Nucleus accumbens (tissue), 56 donors: ENCODE measurements at places on chromosomes 12 and 14.

GRCh38 chr12:21528953-21529352, 2.9 kb downstream of the SPX start:
- DNase-seq, result no peak

GRCh38 chr14:102541771-102542170, 32.2 kb upstream of the ANKRD9 start:
- no peak for DNase-seq

DNA sequence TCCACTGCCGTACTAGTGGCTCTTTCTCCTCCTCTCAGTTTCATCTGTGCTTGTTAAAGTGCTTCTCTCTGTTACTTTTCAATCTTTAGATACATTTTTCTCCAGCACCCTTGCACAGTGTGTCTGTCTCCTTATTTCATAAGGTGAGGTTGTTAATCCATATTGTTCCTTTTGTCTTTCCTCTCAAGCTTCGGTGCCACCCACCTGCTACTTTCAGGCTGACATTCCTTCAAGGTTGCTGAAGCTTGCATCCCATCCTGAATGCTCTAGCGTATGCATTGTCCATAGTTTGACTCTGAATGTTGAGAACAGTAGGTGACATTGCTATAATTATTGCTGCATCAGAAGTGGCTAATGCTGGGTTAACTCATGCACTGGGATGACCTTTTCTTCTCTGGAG, 20.6 kb downstream of the TUNAR start:
- no peak for DNase-seq

DNA sequence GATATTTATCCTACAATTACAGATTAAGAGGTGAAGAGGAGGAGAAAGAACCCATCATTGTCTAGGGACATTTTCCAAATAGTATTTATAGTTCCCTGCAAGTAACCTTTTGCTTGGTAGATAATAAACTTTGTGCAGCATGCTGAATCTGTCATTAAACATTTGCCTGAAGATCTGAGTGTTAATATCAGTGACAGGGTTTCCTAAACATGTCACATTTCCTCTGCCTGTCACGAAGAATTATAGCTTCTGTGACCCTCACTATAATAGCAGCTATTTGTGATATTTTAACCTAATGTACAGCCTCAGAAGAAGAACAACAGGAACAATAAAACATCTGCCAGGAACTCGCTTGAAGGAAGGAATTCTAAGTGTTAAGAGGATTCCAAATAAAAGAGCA, 350.3 kb downstream of the GXYLT1 start:
- no peak for DNase-seq

GRCh38 chr12:70627677-70628076, 9.6 kb downstream of the PTPRB start:
- no peak for DNase-seq

GRCh38 chr12:52444647-52445595, 7.0 kb downstream of the KRT6B start:
- no peak for DNase-seq

- DNase-seq, result no peak
These were observed 10.6 kb downstream of the ITGB7 start for GRCh38 chr12:53196486-53196885.

GRCh38 chr12:93156086-93156716, 221.5 kb upstream of the NUDT4 start:
- DNase-seq, result no peak

GRCh38 chr12:131112700-131113290, 159.1 kb downstream of the ADGRD1 start:
- no peak for DNase-seq

GRCh38 chr14:83975841-83976770, 1553.8 kb upstream of the FLRT2 start:
- no peak for DNase-seq

DNA sequence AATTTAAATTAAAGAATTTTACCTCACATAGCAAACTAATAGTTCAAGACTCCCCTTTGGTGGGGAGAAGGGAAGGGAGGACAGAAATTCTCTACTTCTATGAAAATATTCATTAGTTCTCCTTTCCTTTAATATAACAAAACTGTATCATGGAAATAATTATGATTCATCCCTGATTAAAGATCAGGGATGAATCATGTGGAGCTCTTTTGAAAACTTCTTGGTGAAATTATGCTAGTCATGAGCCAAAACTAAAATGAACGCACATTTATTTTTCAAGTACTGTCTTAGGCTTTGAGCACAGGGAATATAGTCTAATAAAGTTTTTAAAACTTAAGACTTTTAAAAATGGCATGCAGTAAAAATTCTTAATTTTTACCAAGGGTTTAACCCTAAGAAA, 17.1 kb downstream of the TMBIM4 start:
- DNase-seq, result no peak

- DNase-seq, result no peak
These were observed 629 bp downstream of the FBRSL1 start for GRCh38 chr12:132490422-132491137.

- no peak for DNase-seq
These were observed 616.3 kb upstream of the TMEM132C start for GRCh38 chr12:127650626-127651025.

GRCh38 chr12:44502681-44503080, 373.4 kb downstream of the NELL2 start:
- no peak for DNase-seq

- no peak for DNase-seq
These were observed 169.4 kb upstream of the GARIN2 start for GRCh38 chr14:67019796-67020195.

DNA sequence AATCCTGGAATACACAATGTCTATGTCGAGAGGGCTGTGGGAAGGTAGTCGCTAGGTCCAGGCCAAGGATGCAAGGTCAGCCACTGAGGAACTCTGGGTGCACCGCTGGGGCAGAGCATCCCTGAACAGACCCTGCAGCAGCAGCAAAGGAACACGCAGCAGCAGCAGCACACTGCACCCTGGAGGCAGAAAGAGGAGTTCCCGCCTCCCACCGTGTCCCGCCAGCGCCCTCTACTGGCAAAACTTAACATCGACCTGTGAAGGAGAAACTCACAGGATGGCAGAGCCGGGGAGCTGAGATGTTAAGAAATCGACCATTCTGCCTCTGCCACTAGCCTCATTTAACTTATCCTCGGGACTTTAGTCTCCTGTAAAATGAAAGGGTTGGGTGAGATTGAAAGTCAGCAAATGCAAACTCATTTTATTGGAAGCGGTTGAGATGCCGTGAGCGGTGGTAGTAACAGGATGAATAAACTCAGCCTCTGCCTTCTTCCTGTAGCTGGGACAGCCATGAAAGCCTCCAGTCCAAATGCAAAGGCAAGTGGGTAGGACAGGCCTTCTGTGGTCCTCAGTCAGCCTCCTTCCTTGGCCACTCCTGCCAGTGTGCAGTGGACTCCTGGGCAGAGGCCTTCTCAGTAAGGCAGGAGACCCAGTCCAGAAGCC, 45.6 kb downstream of the STAB2 start:
- DNase-seq, result no peak

GRCh38 chr12:116919706-116920485, 9.1 kb downstream of the FBXW8 start:
- DNase-seq, result no peak

GRCh38 chr14:60637479-60638315, 11.6 kb downstream of the SIX1 start:
- no peak for DNase-seq

GRCh38 chr12:68899251-68899771, 33.7 kb downstream of the CPM start:
- no peak for DNase-seq

DNA sequence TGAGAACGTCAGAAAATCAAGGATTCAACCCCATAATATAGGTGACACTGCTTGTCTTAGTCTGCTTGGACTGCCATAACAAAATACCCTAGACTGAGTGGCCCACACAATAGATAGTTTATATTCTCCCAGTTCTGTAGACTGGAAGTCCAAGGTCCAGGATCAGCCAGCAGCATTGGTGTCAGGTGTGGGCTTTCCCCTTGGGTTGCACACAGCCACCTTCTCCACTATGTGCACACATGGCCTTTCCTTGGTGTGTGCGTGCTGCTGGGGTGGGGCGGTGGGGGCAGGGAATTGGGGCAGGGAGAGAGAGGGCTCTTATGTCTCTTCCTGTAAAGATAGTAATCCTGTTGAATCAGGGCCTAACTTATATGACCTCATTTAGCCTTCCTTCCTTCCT, 106.4 kb downstream of the SLC25A47 start:
- DNase-seq, result no peak

- DNase-seq, result no peak
These were observed 408 bp upstream of the KRT72 start for GRCh38 chr12:52601671-52602070.

GRCh38 chr12:132881818-132882217, 5.6 kb downstream of the CHFR start:
- DNase-seq, result no peak

GRCh38 chr12:132178316-132178715, 34.1 kb downstream of the NOC4L start:
- DNase-seq, result no peak

DNA sequence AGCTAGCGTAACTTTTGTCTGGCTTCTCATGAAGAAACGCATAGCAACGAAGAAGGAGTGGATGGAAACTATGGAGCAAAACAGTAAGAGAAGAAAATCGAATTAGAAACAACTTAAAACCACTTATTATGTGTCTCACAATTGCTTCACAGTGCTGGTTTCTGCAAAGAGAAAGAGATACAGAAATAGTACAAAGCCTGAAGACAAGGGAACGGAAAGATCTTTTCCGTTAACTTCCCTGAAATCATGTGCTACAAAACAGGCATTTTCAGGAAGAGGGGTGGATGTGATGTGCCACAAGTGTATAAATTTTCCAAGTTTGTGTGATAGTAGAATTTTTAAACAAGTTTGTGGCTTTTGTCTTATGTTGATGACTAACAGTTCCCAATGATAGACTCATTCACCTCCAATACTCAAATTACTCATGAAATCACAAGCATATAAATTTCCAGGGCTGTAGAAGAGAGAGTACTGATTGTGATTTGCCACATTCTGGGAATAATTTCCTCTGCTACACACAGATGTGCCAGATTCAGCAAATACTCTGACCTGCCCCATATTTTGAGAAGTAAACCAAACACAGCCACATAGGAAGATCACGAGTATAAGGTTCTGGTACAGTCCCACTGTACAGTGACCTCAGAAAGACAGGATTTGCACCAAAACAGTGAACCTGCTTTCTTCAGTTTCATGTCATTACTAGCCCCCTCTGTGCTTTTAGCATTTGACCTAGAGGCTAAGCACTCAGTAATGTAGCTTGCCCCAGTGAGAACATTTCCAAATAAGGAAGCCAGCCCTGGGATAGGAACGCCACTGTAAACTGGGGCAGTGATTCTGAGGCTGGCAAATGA, 41.4 kb upstream of the PPFIA2 start:
- DNase-seq, result no peak

DNA sequence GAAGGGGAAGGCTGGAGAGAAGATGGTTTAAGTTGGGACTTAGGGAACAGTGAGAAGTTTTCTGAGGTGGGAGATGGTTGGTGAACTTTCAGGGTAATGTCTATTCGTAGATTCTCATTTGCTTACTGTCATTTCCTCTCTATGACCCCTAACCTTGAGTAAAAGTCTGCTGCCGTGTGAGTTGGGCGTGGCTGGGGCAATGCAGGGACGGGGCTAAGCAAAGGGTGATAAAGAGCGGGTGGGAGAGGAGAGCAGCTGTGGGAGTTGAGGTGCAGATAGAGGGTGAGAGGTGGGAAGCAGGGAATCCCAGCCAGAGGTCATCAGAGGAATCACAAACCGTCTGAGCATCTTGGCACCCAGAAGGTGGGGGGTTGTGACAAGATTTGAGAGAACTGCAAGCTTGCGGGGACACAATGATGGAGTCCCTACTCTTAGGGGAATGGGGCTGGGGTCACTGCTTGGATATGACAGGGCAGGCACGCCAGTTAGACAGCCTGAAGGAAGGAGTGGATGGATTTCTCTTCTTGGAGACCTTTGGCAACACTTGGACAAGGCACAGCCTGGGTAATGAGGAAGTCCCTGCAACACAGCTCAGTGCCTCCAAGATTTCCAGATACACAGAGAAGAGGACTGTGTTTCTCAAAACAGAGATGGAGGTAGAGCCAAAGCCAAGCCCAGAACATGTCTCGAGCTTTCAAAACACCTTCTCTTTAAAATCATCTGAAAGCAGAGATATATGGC, 45.9 kb upstream of the CTDSP2 start:
- no peak for DNase-seq

DNA sequence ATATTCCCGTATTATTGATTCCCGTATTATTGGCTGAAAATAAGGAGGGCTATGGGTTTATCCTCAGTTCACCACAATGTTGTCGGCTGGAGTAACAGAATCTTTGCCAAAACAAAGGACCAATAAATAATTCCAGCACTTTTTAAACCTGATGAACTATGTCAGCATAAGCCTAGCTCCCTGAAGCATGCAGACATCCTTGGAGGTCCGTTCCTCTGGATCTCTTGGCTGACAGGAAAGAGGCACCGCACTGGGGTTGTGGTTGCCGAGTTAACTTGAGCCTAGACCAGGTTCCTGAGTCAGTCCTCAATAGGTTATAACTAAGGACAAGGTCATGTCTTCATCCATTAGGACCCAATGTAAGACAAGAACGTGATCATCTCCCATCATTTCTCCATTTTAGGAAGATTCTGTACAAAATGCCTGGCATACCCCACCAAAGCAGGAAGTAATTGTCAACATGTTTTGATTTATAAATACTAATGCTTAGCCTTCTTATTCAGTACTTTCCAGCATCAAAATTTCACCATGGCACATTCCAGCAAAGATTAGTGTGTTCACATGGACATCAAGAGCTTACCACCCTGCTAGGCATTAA, 36.6 kb downstream of the NID2 start:
- no peak for DNase-seq

DNA sequence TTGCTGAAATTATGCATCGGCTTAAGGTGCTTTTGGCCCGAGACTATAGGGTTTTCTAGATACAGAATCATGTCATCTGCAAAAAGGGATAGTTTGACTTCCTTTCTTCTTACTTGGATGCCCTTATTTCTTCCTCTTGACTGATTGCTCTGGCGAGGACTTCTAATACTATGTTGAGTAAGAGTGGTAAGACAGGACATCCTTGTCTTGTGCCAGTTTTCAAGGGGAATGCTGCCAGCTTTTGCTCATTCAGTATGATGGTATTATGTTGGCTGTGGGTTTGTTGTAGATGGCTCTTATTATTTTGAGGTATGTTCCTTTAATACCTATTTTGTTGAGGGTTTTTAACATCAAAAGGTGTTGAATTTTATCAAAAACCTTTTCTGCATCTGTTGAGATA, 8.3 kb downstream of the BMAL2 start:
- no peak for DNase-seq
